Fibroblast of lung (primary cell): ENCODE measurements at places on chromosomes 5 and 9.

DNA sequence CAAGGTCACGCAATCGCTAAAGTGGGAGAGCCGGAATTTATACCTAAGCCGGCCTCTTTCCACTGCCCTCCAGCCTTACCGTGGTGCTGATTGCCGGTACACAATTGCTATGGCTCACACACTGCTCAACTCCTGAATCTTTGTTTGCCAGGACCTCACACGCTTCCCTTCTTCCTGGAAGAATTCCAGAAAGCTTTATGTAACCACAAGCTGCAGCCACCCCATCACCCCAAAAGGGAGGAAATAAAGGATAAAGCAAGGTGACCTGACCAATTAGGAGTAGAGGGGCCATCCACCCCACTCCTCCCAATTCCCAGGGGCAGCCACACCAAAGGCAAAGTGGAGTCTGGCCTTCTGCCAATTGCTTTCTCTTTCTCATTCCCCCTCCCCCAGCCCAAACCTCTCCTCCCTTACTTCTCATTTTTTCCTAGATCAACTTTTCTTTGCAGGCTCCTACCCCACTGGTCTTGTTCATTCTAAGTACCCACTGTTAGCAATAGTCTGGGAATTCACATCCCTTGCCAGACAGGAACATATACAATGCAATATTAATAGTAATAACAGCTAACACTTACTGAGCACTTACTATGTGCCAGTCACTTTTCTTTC is 18.0 kb upstream of the CDC23 start:
- DNase-seq = peak; percentile 76

DNA sequence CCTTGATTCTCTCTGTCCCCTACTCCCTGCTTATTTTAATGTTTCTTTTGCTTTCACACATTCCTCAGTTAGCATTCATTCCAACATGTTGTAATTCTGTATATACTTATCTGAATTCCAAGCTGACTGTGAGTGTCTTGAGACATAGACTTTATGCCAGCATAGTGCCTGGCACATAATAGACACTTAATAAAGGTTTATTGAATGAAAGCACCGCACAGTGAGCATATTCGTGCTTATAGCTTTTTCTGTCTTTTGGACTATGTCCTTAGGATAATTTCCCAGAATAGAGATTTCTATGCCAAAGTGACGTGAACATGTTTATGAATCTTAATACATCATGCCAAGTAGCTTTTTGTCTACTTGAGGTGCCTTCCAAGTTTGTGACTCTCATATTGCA is 174.6 kb downstream of the CD180 start:
- DNase-seq = peak; percentile 84

- DNase-seq = no peak
Measured at GRCh38 chr5:37412515-37412914, 33.4 kb downstream of the WDR70 start.

DNA sequence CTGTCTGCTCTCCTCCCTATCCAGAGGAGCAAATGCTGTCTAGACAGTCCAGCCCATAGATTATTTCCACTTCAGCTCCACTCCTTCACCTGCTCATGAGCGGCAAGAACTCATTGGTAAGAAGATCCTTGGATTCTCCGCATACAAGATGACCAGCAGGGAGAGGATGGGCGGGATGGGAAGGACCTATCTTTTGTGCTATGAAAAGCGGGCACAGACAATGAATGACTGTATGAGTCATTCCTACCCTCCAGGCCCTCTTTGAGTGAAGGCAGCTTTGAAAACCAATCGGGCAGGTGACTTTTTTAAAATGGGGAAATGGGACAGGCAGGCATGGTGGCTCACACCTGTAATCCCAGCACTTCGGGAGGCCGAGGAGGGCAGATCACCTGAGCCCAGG is 49.4 kb downstream of the SMIM23 start:
- DNase-seq = no peak

DNA sequence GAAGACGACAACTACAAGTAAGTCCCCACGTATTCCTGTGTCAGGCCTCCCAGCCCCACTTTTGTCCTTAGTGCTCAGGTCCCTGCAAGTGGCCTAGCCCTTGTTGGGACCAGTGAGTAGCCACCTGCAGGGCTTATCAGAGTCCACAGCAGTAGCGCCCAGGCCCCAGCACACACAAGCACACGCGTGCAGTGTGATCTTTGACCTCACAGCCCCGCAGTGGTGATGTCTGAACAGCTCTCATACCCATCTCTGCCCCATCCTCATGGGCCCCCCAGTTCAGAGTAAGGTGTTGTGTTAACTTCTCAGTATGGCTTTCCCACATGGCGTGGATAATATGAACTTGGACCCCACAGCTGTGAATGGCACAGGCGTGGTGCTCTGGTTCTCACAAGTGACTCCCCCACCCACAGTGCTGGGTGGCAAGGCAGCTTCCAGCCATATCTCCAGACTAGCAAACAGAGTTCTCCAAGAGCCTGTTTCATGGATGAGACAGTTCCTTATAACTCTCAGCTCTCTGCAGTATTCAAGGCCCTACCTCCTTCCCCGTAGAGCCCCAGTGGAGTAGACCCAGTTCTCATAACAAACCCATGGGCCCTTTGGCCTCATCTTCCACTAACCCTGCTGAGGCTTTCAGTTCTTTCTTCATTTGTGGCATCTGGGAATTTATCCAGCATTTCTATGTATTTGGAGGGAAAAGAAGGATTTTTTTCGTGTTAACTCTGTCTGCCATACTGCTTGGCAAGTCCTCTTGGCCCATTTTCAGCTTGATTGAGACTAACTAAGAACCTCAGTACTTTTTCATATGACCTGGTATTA is 46.5 kb upstream of the ANGPTL2 start:
- no peak for DNase-seq

DNA sequence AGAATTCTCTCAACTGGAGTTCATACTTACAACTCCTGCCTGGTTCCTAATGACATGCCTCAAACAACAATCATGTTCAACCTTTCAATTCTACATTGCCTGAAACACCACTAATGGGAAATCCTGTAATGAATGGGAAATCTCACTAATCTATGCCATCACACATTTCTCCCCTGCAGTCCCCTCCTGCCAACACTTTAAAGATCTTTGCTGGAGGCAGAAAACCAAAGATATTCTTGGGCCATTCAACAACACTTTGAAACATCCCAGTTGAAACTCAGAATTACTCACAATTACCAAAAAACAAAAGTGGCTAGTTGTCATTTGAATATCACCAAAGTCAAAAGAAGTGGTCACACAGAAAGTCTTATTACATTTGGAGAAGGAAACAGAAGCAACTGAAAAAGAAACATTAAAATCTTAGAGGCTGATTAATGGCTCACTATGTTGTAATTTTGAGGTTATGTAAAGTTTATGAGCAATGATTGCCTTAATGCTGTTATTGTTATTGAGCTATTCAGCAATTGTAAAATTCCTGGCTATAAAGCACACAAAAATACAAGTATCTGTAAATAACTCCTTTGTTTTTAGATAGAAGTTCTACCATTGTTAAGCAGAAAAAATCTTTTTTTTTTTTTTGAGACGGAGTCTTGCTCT is 313.4 kb upstream of the SLC30A5 start:
- peak; percentile 1 for DNase-seq

DNA sequence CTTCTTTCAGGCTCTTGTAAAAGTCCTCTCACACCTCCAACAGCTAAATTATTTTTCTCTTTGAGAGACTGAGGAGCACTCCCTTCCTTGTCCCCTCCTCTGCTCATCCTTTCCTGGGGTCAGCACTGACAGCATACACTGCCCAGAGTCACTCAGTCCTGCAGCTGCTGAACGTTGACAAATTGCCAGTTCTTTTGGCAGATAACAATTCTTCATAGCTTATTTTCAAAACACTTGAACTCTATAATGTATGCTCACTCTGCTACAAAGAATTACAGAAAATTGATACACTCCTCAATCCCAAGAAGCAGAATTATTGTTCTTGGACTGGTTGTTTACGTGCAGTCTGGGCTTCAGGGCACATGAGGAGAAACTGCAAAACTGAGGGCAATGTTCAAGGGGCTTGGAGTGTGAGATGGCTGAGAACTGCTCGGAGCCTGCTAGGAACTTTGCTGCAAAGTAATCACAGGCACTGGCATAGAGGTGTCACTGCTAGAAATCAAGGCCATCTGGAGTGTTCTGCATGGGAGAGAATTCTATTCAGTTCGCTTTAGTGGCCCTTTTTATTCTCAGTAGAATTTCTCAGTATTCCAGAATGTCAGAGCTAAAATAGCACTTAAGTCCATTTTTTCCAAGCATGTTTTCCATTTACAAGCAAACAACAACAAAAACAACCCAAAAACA is 96.4 kb upstream of the SPOCK1 start:
- no peak for DNase-seq

GRCh38 chr9:113603048-113603375 is 139.5 kb downstream of the RGS3 start:
- DNase-seq = no peak

GRCh38 chr9:134223591-134224122 is 59.3 kb upstream of the RNU6ATAC start:
- no peak for DNase-seq

DNA sequence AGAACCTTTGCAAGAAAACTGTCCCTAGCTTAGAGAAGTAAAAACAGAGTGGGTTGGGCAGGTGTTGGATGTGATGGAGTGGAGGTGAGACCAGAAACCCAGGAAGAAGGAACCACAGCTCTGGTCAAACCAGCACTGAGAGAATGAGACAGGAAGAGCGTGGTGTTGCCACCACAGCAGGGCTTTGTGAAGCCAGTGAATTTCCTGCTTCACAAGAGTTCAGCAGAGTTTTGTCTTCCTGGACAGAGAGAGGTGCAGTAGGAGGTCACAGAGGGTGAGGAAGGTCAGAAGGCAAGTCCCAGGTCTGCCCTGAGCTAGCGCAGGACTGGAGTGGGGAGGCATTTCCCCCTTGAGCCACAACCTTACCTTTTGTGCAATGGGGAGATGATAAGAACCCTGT is 2306.2 kb upstream of the ACO1 start:
- DNase-seq = no peak

GRCh38 chr5:94081088-94081487 is 339.7 kb upstream of the POU5F2 start:
- DNase-seq = no peak

- DNase-seq = no peak
Measured at GRCh38 chr5:50646591-50646990, 19.8 kb upstream of the PARP8 start.

- no peak for DNase-seq
Measured at GRCh38 chr9:100430286-100430940, 3.5 kb downstream of the MSANTD3 start.

- DNase-seq = no peak
Measured at GRCh38 chr9:38259056-38259455, 133.4 kb upstream of the ALDH1B1 start.

DNA sequence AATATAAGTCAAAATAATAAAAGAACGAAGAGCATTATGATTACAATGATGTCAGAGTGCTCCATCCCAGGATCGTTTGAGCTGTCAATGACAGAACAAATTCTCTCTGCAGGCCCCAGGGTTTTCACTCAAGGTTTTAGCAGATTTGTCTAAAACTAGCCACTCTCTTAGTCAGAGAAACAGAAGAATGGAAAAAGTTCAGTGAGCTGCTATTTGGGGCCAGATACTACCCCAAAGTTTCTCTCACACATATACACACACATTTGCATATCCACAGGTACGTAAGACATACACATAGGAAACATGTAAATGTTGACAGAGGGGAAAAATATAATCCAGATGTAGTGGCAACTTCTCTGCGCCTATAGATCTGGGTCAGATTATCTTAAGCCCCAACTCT is 76.3 kb upstream of the SEMA6A start:
- no peak for DNase-seq

- DNase-seq = peak; percentile 49
Measured at GRCh38 chr5:177040814-177041420, 18.4 kb downstream of the ZNF346 start.

DNA sequence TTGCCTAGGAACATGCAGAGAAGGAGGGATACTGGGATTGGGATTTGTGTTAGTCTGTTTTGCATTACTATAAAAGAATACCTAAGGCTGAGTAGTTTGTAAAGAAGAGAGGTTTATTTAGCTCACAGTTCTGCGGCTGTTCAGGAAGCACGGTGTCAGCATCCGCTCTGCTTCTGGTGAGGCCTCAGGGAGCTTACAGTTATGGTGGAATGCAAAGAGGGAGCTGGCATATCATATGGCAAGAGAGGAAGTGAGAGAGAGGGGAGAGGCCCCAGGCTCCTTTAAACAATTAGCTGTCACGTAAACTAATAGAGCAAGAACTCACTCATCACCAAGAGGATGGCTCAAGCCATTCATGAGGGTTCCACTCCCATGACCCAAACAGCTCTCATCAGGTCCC is 27.0 kb downstream of the IL12B start:
- no peak for DNase-seq

DNA sequence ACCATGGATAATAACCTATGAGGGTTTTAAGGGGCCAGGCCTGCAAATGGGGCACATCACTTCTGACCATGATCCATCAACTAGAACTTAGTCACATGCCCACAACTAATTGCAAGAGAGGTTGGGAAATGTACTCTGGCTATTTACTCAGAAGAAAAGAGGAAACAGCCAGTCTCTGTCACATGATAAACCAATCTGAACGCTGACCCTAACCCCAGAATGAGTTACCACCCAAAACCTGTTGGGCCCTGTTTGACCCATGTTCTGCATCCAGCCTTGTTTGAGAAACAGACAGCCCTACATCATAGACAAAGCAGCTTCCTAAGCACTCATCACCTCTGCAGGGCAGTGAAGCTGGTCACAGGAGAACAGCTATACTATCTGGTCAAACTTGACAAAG is 5.8 kb downstream of the MACROH2A1 start:
- DNase-seq = no peak

DNA sequence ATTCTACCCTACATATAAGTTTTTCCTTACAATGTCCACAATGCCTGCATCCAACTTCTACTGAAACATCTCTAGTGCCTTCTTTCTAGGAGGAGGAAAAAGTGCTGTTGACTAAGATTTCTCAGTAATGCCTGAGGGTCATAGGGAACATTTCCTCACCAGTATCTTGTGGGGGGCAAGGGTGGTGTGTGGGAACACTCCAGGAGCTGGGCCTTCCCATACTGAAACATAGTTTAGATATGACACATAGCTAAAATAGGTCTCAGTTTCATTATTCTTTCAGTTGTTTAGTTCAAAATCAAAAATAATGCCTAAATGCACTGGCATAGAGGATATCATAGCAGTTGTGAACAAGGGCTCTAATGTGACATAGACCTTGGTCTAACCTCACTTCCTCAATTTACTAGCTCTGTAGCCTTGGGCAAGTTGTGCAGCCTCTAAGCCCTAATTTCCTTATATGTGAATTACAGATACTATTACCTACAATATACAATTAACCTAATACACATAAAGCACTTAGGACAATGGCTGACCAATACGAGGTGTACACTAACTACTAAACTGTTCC is 66.1 kb downstream of the HAPLN1 start:
- DNase-seq = peak; percentile 16
